ENCODE measurements at places on chromosomes 3 and 15.

DNA sequence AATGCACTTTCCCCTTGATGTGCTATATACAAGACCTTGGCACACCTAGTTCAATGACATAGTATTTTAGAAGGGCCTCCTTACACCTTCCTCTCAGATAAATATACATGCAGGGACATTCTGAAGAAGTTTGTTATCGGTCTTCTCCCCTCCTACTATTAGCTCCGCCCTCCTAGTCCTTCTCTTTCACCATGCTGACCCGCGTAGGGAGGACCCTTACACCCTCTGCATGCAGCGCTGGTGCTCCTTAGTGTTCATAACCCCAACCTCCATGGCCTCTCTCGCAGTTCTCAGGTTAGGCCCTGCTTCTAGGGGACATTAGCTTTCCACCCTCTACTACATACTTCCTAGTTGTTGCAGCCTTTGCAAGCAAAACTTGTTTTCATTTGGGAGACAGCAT is 146.4 kb downstream of the PGPEP1L start:
- DNase-seq: no peak

- no peak for DNase-seq
Measured at GRCh38 chr3:157368171-157368570, 68.5 kb upstream of the PTX3 start.

- no peak for DNase-seq
Measured at GRCh38 chr3:42749753-42750231, 23.3 kb downstream of the CCDC13 start.

GRCh38 chr3:12455740-12456139 is 28.5 kb upstream of the TSEN2 start:
- no peak for DNase-seq

DNA sequence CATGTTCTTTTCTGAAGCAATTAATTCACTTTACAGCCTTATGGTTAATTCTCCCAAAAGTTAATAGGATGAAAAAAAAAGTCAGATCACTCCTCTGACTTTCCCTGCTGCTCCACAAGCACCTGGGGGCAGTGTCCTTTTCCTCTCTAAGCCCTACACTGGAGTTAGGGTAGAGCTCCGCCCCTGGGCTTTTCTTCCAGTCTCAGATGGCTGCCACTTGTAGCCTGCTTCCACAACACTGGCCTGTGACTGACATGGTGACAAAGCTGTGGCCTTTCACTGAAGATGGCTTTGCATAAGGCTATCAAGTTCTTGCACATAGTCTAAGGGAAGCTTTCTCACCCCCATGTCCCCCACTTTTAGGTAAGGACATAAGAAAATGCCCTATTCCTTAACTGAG is 1.3 kb upstream of the MON1A start:
- DNase-seq: no peak

- no peak for DNase-seq
Measured at GRCh38 chr3:129424185-129424841, 4.1 kb downstream of the EFCAB12 start.

All from AG04449 (cell line).